ENCODE measurements at places on chromosomes 7 and 10.
A peak's percentile ranks its signal among the peaks of the same experiment; 100 is the strongest.

DNA sequence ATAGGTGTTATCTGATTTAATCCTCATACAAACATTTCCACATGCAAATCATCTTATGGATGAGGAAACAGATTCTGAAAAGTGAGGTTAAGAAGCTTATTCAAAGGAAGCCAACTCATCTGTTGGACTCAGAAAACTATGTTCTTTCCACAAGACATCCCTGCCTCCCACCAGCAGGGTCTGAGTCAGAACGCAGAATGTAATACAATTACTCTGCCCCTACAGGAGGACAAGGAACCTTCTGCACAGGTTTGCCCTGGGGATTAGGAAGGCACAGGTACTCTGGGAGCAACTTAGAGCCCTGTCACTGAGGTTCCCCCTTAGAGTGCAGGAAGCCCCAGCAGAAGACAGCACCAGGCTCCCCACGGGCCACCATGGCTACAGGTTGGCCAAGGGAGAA lies 255.7 kb downstream of the TNS3 start:
- peak; percentile 37 for DNase-seq

DNA sequence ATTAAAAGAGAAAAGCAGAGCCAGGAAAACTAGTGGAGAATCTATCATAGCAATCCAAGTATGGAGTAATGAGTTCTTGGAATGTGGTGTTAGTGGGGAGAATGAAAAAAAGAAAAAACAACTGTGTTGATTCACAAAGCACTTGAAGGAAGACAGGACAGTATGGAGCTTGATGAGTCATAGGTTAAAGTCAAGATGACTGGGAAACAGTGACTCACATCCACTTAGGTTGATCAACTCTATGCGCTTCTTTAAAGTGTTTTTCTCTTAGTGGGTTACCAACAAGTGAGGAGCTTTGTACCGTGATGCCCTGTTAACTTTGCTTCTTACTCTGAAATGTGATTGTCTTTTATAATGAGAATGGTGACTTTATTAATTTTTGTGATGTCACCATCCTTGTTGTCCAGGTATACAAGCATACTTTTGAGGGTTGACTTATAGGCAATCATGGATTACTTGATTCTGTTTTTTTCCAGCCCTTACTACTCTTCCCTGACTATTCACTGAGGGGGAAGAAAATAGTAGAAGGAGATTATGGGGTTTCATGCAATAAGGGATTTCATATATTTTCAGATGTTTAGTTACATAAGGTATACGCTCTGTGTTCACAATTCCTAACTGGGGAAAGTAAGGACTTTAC lies 32.1 kb upstream of the MDFIC start:
- DNase-seq: peak; percentile 90

GRCh38 chr7:70092314-70093204 lies 494.3 kb downstream of the AUTS2 start:
- peak; percentile 43 for DNase-seq

DNA sequence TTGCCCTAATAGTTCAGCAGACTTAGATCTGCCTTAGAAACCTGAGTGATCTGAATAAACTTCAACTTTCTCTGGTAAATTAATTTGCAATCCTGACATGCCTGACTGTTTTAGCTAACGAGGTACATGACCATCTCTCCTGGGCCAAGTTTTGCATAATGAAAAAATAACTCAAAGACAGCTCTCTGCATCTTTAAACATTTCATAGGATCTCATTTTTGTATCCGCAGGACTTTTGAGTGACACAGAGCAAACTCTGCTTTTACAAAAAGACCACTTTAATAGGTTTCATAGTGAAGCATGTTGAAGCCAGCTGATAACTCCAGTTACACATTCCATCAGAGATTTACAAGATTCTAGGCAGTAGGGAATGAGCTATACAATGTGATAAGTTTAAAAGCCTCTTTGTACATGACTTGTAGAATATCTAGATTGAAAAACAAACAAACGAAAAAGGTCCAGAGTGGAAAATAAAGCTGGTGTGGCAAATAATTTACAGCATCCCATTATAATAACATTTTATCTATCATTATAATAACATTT lies 2.1 kb downstream of the PRKG1 start:
- DNase-seq: no peak

DNA sequence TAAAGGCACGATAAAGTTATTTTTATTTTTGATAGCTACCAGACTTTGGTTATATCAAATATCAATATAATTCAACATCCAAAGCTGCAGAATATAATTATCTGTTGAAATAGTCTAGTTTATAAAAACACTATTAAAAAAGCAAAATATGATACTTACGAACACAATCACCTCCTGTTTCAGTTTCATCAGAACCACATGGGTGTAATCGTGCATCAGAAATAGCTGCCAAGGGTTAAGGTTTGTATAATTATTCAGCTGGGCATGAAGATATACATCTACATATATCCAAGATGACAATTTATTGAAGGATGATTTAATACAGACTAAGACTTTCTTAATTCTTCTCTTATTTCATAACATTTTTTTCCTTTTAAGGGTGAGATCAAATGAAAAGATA lies 20.3 kb downstream of the VWDE start:
- no peak for DNase-seq

GRCh38 chr7:158836692-158837091 lies 7.4 kb upstream of the ESYT2 start:
- no peak for DNase-seq

- no peak for DNase-seq
Measured at GRCh38 chr7:139708541-139708940, 69.3 kb downstream of the HIPK2 start.

GRCh38 chr7:50302486-50303334 lies 1.8 kb upstream of the IKZF1 start:
- DNase-seq: no peak
